ENCODE measurements at places on chromosomes 13 and 19.
A peak's percentile ranks its signal among the peaks of the same experiment; 100 is the strongest.

DNA sequence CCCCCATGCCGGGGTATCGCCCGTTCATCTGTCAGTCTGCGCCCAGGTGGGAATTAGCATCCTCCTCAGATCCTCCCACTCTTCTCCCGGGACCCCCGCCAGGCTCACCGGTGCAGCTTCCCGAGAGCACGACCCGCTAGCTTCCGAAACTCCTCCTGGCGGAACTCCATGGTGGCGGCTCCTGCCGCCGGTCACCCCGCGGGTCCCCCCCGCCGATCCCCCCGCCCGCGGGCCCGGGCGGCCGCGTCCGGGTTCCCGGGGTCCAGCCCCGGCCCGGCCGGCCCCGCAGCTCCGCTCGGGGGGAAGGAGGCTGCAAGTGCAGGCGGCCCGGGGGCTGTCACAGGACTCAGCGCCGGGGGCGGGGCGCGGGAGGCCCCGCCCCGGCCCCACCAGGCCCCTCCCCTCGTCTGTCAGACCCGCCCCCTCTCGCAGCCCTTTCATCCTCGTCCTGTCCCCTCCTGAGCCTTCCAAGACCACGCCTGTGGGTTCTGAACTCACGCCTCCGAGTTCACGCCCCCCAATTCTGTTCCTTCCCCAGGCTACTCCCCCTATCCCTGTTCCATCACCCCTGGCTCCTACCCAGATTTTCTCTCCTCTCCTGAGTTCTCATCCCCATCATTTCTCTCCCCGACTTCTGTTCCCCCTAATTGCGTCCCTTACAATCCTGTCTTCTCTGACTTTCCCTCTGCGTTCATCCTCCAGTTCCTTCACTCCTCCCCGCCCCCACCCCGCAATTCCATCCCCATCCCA, at the start of gene SLC17A7:
Gene SLC17A7, minus strand, starts transcription at position 318 of the 750 bp plus-strand sequence. Its CDS starts 148 bp downstream, at position 170.
- peak; percentile 82 for DNase-seq

- no peak for DNase-seq
Observed at GRCh38 chr13:39282400-39282972, 244.2 kb downstream of the NHLRC3 start.

DNA sequence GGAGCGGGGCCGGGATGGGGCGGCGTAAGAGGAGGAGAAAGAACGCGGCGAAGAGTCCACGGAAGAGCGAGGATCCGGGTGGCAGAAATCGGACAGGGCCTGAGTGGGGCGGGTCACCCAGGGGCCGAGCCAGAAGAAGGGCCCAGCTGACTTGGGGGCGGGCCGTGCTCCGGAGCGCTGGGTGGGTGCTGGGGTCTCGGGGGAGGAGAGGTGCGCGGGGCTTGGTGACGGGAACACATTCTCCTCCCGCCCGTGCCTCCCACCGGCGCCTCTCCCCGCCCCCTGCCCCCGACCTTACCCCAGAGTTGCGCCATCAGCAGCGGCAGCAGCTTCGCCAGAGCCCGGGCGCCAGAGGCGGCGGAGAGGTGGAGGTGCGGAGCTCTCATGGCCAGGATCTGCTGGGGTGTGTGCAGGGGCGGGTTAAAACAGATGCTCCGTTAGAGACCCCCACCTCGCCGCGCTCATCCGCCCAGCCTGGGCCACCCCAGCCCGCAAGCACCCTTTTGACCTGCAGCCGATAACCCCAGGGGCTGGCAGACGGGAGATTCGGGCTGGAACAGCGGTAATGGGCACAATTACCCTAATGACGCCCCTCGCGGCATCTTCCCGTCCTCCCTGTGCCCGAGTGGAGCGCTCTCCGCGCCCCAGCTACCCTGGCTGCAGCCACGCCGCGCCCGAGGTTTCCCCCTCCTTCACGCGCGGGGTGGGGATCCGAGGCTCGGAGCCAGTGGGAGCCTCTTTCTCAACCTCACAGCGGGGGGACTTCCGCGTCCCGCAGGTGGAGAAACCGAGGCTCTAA, 565 bp downstream of the KLK10 start:
- DNase-seq, result no peak

- no peak for DNase-seq
Observed at GRCh38 chr13:52931539-52932431, 83.3 kb upstream of the PCDH8 start.

- DNase-seq, result no peak
Observed at GRCh38 chr19:42345191-42345812, 19.9 kb downstream of the MEGF8 start.

- no peak for DNase-seq
Observed at GRCh38 chr13:30840515-30840914, 65.6 kb upstream of the MEDAG start.

- DNase-seq, result no peak
Observed at GRCh38 chr19:53275480-53275879, 8.0 kb upstream of the VN1R4 start.

DNA sequence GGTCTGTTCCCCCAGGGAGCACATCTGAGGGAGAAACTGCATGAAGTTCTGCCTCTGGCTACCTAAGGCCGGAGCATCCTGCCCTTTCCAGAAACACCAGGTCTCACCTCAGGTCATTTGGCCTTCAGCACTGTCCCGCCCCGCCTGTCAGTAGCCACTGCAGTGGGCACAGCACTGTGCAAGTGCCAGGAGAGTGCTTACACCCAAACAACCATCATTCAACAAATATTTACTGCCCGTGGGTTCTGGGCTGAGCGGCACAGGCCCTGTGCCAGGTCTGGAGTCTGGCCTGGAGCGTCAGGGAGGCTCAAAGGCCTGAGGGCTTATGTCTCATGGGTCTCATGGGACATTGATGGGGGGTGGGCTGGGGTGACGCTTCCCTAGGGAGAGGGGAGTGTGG, 2.8 kb downstream of the USF2 start:
- DNase-seq, result no peak

GRCh38 chr19:2464389-2464788, 7.6 kb upstream of the LMNB2 start:
- no peak for DNase-seq

DNA sequence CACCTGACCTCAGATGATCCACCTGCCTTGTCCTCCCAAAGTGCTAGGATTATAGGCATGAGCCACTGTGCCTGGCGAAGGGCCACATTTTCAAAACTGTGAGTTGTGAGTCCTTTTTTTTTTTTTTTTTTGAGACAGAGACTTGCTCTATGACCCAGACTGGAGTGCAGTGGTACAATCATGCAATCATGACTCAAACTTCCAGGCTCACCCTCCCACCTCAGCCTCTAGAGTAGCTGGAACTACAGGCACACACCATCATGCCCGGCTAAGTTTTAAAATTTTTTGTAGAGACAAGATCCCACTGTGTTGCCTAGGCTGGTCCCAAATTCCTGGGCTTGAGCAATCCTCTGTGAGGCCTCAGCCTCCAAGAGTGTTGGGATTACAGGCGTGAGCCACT, 3.8 kb upstream of the MYPOP start:
- no peak for DNase-seq

All from NCI-H345 (cell line).